ENCODE measurements at places on chromosomes 3 and 15. TPM values are rescaled to one million over a fixed set of nuclear protein-coding genes. Genes with fewer than 3 reads are reported as not detected.

Gene PPP1R14D
- not detected for total RNA-seq

Gene ZPLD1
- total RNA-seq = not detected

Gene HRG
- total RNA-seq = not detected

Gene ST3GAL6
- total RNA-seq = 6.4 TPM

DNA sequence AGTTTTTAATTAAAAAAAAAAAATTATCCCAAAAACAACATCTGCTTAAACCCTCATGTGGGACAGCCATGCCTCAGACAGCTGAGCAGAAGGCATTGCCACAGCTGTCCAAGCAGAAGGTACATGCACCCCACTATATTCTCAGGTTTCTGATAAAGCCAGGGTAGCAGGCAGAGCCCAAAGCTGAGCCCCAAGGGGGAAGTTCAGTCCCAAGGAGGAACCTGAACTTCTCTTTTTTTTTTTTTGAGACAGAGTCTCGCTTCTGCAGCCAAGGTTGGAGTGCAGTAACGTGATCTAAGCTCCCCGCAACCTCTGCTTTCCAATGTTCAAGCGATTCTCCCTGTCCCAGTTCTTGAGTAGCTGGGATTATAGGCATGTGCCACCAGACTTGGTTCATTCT lies 33.2 kb downstream of the MKRN2 start:
- DNase-seq = no peak

DNA sequence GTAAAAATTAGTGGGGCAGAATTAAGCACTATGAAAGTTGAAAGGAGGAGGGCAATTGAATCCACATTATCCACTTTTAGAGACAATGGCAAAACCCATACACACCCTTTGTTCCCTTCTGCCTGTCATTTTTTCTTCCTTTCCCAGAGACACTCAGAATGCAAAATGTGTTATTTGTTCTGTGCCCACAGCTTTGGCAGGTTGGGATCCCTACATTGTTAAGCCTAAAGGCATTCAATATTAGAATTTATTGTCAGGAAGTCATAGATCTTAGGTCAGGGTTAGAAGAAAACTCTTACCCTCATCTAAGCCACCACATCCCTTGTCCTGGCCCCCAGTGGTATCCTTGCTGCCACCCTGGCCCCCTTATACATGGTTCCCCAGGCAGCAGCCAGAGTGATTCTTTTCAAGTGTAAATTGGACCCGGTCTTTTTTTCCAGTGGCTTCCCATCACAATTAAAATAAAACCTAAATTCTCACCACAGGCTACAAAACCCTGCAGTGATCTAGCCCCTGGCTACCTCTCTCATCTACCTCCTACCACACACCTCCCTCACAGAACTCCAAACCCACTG lies 470.1 kb upstream of the ATP11B start:
- DNase-seq = peak; percentile 31

GRCh38 chr15:78103406-78104118 lies 11.2 kb downstream of the SH2D7 start:
- DNase-seq = no peak

DNA sequence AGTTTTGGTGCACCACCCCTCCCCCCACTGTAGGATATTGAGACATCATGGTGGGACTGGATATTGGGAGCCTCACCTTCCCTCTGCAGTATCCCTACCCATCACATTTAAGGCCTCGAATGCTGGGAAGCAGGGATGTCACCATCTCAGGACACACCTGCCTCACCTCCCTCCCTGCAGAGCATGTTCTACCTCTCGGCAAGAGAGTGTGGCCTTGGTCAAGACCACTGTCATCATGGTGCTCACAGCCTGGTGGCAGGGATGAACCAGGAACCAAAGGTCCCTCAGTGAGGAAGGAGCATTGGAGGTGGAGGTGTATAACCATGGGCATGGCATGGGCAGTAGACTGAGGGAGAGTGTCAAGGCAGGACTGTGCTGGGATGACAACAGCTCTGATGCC lies 104.8 kb downstream of the CORO2B start:
- DNase-seq = no peak

GRCh38 chr3:187994221-187995042 lies 159.5 kb upstream of the LPP start:
- no peak for DNase-seq

- DNase-seq = no peak
Observed at GRCh38 chr3:74539876-74540275, 74.6 kb downstream of the CNTN3 start.

GRCh38 chr3:21847005-21847404 lies 96.0 kb upstream of the ZNF385D start:
- DNase-seq = no peak

GRCh38 chr3:11543948-11544387 lies 99.7 kb downstream of the VGLL4 start:
- DNase-seq = no peak

DNA sequence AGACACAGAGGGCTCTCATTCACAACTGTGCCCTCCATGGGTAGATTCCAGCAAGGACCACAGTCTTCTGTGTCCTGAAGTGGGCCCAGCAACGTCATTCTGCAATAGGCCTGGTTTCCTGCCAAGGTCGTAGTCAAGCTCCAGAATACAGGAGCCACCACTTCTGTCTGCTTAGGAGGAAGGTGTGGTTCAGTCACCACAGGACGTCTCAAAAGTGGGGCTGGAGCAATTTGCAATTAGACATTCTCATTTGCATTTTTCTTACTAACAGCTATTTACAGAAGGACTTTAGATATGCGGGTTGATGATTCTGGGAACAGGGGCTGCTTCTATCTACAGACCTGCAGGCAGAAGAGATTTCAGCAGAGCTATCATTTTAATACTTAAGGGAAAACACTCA lies 58.7 kb upstream of the MYRIP start:
- DNase-seq = no peak
